ENCODE measurements at places on chromosomes 1 and 21.

DNA sequence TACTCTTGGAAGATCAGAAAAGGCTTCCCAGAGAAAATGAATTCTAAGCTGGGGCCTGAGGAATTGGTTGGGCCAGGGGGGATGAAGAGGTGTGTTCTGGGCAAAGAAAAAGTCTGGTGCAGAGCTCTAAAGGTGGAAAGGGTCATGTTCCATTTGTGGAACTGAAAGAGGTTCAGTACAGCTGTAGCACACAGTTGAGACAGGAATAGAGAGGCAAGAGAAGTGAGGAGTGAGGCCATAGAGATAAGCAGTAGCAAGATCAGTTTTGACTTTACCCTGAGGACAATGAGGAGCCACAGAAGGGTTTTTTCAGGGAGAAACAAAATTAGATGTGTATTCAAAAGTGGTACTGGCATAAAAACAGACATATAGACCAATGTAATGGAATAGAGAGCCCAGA lies 30.3 kb upstream of the MUTYH start:
- DNase-seq = no peak

- no peak for DNase-seq
Measured at GRCh38 chr1:68495968-68496679, 758 bp downstream of the DEPDC1 start.

DNA sequence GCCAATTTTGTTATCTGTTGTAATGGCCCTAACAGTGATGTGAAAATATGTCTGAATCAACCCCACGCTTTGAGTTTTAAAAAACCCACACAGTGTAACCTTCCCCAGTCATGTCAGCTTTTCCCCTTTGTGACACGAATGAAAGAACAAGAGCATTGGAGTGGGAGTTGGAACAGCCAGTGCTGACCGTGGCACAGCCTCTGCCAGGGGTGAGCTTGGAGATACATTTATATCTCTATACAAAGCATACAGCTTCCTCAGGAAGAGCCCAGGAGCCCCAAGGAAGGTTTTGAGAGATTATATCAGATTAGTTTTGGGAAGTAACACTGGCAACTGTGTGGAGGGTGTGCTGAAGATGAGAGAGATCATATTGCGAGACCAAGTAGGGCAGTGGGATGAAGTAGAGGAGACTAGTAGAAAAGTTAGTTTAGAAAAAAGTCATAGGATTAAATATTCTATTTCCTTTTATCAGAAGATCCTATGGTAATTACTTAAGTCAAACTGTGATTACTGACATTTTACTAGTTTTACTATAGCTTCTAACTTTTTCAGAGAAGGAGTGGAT lies 15.9 kb downstream of the LRRC8B start:
- no peak for DNase-seq

DNA sequence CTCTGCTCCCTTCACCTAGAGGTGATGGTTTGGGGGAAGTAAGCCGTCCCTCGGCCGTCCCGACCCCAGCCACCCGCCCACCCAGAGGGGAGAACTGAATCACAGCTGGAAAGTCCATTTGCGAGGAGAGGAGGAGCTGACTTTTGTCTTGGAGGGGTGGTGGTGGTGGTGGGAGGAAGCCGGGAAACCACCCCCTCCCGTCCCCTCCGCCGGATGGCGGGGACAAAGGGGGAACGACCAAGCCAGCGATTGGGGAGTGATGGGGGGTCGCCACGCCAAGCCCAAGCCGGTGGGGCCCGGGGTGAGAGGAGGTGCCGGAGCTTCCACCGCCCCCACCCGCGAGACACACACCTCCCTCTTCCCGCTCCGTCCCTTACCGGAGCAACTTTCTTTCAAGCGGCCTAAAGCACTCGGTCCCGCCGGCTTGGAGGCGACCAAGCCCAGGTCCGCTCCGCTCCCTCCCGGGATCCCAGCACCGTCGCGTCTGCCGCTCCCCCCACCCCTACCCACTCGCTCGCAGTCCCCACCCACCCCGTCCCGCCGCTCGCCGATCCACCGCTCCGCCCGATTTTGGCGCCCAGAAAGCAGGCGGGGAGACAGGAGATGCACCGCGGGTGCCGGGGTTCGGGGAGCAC lies 540 bp downstream of the ARHGEF2 start:
- peak; percentile 38 for DNase-seq

- no peak for DNase-seq
Measured at GRCh38 chr1:20355828-20356735, 65.4 kb downstream of the VWA5B1 start.

DNA sequence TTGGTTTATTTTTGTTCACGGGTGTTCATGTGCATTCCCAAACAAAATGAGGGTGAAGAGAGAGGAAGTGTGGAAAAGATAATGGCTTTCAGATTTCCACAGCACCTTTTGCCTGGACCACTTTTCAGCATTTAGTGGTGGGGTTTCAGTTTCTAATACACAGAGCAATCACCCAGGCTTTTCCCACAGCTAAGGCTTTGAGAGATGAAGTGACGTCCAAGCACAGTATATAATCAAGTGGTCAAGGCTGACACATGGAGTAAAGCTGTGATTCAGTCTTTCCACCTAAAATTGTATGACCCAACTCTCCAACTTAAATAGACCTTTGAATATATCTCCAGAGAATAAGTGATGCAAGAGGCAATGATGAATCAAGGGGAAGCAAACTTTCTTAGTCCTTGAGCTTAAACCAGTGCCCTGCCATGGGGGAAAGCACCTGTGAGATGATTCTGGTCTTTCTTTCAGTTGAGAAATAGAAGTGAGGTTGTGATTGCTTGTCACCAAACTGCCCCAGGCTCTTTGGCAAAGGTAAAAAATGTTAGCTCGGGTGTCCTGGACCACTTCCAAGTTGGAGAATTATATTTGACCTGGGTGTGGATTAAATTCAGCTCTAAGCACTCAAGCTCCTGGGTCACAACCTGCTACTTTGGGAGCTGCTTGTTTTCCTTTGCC lies 2.4 kb upstream of the PIK3R3 start:
- DNase-seq = no peak

GRCh38 chr1:6424619-6425593 lies at the start of gene ESPN:
TSS of gene ESPN (plus strand) at chr1:6424776. CDS start at chr1:6424956, 180 bp downstream.
- DNase-seq = no peak

- DNase-seq = no peak
Measured at GRCh38 chr1:180503280-180503862, 994 bp upstream of the ACBD6 start.

GRCh38 chr1:220982686-220983085 lies 103.4 kb downstream of the HLX start:
- no peak for DNase-seq

GRCh38 chr21:32135401-32136363 lies 143.2 kb downstream of the MIS18A start:
- DNase-seq = no peak

- no peak for DNase-seq
Measured at GRCh38 chr1:203513585-203514031, 19.7 kb downstream of the OPTC start.

GRCh38 chr1:29945426-29945825 lies 709.1 kb downstream of the PTPRU start:
- no peak for DNase-seq

GRCh38 chr1:231866392-231867331 lies 240.1 kb downstream of the DISC1 start:
- DNase-seq = peak; percentile 21

DNA sequence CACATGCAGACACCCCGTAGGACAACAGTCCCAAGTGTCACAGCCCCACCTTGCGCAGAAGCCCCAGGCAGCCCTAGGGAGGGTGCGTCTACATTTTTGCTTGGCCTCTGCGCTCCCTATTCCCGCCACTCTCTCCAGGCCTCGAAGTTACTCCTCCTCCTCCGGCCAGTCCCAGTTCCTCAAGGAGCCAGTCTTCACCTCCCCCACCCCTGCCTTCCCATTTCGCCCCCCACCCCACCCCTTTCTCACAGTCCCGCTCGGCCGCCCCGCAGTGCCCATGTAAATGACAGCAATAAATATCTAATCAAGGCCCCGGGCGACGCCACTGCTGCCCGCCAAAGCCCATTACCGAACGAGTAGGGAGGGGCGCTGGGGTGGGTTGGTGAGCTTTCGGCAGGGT lies 3.2 kb downstream of the DMBX1 start:
- DNase-seq = no peak

- no peak for DNase-seq
Measured at GRCh38 chr1:205497351-205497750, 7.1 kb upstream of the CDK18 start.

GRCh38 chr1:13749543-13750341 lies 49.8 kb downstream of the PRDM2 start:
- DNase-seq = no peak

DNA sequence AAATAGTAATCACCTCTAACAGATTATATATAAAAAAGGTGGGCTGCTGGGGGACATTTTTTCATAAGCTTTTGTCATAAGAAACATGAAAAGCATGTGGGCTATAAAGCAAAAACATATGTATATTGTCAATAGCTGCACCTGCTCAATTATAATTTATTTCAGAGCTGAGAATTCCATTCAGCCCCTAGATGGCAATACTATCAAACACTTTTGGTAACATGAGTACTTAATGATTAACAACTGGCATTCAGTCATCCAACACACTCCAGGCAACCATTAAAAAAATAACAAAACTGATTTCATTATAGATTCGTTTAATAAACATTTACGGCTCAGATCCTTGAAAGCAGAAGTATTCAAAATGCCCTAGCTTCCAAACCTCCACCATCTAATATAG lies 115.1 kb downstream of the KCTD3 start:
- DNase-seq = no peak

DNA sequence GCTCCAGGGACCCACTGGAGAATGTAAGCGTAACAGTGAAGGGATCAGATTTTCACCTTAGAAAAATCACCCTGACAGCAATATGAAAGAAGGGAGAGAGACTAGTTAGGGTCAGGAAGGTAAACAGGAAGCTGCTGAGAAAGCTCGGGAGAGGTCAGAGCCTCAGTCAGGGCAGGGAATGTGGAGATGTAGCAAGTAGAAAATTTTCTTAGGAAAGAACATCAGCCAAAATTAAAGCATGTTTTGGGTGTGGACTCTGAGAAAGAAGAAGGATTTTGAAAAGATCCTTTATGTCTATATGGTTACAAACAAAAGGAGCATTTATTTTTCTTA lies 16.7 kb upstream of the ERICH3 start:
- no peak for DNase-seq

- DNase-seq = no peak
Measured at GRCh38 chr21:44589094-44589493, 3.2 kb downstream of the KRTAP10-6 start.

DNA sequence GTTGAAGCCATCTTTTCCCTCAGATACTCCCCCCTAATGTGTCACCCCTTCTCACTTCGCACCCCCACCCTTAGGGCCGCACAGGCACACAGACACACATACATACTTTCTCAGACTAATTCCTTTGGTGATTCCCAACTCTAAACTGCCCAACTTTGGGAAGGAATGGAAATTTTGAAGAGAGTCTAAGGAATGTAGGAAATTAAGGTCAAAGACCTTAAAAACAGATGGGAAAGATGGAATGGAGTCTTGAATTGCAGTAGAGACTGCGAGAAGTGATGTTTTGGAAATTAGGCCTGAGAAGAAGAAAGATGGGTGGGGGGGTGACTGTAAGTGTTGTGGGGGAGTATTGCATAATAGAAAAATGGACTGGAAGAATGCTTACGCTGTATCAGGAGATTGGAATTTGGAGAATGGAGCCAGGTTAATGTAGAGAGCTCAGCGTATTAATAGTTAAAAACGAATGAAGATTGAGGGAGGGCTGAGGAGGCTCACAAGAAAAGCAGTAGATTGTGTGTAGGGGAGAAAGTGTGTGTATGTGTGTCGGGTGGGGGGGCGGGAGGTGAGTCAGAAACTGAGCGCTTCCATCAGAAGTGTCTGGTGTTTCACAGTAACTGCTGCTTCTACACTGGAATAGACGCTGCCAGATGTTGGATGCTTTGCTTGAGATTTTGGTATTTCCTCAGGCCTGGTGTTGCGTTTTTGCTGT lies 1.7 kb downstream of the PIP5K1A start:
- DNase-seq = no peak

DNA sequence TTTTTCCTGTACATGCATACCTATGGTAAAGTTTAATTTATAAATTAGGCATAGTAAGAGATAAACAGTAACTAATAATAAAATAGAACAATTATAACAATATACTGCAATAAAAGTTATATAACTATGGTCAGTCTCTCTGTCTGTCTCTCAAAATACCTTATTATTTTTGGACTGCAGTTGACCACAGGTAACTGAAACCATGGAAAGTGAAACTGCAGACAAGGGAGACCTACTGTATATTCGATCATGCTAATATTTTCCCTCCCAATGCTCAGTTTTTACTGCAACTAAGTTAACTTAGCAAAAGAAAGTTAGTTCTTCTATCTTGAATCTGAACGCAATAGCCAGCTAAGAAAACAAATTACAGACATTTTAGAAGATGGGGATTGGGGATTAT lies 12.3 kb upstream of the DHX9 start:
- DNase-seq = no peak

- no peak for DNase-seq
Measured at GRCh38 chr1:100622966-100623762, 85.2 kb downstream of the GPR88 start.

DNA sequence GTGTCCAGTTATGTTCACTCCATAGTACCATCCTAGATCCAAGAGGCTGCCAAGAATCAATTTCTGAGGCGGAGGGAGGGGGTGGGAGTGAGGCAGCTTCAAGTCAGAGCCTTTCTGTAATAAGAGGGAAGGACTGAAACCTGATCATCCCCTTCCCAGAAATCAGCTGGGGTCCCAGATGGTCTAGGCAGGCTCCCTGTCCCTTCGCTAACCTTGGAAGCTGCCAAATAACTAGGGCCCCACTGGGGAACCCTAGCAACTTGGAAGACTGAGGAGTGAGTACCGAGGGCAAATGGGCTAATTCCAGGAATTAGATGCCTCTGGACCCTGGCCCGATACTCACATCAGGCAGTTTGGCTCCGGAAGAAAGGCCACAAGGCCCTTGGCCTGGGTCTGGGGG lies 113.3 kb downstream of the NAV1 start:
- no peak for DNase-seq

DNA sequence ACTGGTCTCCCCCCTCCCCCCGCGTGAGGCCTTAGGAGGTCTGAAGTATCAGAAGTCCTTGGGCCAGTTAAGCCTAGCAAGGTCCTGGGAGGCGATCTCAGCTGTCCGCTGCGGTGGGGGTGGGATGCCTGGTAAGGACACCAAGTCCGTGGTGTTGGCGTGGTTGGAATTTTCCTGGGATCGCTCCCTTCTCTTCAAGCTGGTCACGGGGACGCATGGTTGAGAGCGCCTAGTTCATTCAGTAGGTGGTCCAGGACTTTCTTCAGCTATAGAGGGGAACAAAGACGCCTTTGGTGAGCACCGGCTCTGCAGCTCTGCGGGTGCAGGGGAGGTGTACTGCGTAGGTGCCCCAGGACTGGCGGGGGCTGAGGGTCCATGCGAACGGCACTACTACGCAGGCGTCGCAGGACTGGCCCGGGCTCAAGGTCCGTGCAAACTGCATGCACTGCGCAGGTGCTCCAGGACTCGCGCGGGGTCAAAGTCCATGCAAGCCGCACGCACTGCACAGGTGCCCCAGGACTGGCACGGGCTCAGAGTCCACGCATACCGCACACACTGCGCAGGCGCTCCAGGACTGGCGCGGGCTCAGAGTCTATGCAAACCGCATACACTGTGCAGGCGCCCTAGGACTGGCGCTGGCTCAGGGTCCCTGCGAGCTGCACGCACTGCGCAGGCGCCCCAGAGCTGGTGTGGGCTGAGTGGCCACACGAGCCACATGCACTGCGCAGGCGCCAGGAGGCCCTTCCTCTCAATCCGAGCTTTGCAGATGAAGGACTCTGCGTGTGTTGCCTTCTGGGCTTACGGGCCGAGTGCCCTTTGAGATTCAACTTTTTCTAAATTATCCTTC lies 36.6 kb upstream of the HMGN1 start:
- peak; percentile 9 for DNase-seq

All from activated naive CD8-positive, alpha-beta T cell treated with anti-CD3 and anti-CD28 coated beads, Interleukin-2, amount 50 U/mL, for 16 hours (primary cell).